ENCODE measurements at places on chromosomes 12 and 14.
A peak's percentile ranks its signal among the peaks of the same experiment; 100 is the strongest.

DNA sequence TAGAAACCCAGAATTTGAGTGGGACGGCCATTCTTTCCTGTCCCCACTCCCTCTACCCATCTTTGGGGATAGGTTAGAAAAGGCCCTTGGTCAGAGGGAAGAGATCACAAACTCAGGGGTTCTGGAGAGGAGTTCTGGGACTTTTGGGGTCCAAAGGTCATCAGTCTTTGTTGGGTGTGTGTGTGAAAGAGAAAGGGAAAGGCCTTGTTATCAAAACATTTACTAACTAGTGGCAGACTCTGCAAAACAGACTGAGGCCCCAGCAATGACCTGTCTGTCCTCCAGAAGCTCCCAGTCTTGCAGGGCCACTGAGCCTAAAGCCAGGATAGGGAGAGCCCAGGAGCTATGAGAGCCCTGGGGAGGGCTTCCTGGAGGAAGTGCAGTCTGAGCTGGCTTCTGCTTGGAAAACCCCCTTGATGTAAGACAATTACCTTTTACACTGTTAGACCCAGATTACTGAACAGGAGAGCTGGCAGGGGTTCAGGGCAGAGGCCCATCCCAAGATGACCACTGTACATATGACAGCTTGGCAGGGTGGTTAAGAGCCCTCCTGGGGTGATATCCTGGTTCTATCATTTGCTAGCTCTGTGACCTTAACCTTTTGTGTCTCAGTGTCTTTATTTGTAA lies 429.1 kb upstream of the CCDC196 start:
- DNase-seq = no peak

GRCh38 chr12:74482115-74482514 lies 55.5 kb upstream of the ATXN7L3B start:
- no peak for DNase-seq

DNA sequence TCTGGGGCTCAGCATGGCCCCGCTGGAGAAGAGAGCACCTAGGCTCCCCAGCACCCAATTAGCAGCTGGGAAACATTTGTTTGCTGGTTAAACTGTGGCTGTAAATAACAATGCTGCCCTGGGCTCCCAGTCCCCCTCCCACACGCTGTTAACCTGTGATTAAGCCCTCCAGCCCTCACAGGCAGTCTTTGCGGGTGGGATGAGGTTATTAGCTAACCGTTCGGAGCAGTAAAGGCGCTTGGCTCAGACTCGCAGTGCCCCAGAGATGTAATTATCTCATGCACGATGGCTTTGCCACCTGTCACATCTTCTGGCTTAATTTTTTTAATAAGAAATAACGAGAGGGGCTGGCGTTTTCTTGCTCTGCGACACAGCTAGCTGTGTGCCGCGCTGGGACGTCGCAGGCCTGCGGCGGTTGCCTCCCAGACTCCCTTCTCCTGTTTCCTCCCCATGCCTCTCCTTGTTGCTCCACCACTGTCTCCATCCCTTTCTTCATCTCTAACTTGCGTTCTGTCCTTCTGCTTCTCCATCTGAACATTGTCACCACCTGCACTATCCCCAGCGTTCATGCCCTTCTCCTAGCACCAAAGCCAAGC lies 239.2 kb upstream of the FKBP4 start:
- DNase-seq = no peak

DNA sequence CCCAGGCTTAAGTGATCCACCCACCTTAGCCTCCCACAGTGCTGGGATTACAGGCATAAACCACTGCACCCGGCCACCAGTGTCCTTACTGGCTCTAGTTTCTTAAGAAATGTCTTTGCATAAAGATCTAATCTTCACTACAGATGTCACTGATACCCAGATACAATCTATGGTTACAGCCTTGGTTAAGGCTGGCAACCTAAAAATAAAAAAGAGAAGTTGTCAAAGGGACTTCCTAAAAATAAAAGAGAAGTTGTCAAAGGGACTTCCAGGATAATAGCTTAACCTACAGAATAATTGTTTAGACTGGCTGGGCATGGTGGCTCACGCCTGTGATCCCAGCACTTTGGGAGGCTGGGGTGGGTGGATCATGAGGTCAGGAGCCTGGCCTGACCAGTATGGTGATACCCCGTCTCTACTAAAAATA lies 27.6 kb downstream of the ETFBKMT start:
- DNase-seq = no peak

DNA sequence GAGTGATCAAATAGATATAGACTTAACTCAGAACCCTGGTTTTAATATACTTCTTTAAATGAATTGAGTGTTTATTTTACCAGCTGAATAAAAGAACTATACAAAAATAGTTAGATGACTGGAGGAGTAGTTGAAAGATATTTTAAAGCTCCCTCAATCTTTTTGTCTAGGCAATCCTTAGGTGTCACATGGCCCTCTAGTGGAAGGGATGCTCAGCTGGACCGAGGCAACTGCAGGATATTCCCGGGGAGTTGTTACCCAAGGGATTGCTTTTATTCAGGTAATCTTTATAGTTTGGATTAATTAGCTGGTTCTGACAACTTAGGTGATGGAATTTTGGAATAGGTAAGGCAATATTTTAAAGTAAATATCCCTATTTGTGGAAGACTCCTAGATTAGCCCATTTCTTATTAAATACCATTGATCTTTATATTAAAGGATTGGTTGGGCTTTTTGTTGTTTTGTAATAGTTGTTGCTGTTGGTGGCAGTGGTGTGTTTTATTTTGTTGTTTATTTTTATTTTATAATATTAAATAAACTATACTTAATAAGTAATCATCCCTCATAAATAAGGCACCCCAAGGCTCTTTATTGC lies 57.1 kb downstream of the ZDHHC17 start:
- DNase-seq = no peak

GRCh38 chr12:92570056-92570753 lies 132.6 kb upstream of the PLEKHG7 start:
- DNase-seq = peak; percentile 70

- DNase-seq = peak; percentile 88
Observed at GRCh38 chr12:32896432-32897280, at the start of gene PKP2. Gene PKP2, minus strand, starts transcription at chr12:32896777. Its CDS starts 46 bp downstream, at chr12:32896731.

DNA sequence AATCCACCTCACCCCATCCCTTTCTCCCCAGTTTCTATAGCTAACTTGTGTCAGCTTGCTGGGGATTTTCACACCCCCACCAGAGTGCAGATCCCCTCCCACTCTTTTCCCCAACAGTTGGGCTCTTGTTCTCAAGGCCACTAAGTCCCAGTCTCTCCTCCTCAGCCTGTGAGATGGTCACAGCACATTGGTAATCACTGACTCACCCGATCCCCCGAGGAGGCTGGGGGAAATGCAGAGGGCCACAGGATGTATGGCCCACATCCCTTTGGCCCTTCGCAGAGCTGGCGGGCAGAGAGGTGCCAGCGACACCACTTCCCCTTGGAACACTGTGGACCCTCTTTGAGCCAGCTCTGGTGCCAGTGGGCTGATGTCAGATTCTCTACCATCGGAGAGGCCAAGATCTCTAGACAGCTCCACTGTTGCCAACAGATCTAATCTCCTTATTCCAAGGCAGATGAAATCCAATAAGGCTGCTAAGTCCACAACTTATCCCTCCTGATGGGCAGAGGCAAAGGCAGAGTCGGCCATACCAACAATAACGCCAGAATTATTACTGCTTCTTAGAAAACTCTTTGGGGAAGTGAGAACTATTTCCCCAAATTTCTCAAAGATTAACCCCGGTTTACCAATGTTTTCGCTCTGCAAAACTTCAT lies 1.6 kb downstream of the FMNL3 start:
- peak; percentile 45 for DNase-seq

GRCh38 chr14:59190372-59190771 lies 1.9 kb downstream of the DAAM1 start:
- DNase-seq = no peak

DNA sequence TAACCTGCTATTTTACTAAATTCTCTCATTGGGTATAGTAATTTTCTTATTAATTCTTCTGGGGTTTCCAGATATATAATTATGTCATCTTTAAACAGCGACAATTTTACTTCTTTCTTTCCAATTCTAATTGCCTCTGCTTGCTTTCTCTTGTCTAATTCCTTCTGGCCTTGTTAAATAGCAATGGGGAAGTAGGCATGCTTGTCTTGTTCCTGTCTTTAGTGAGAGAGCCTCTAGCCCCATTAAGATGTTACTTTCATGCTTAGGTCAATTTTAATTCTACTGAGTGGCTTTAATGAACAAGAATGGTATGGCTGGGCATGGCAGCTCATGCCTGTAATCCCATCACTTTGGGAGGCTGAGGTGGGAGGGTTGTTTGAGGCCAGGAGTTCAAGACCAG lies 31.7 kb downstream of the LRTM2 start:
- no peak for DNase-seq

DNA sequence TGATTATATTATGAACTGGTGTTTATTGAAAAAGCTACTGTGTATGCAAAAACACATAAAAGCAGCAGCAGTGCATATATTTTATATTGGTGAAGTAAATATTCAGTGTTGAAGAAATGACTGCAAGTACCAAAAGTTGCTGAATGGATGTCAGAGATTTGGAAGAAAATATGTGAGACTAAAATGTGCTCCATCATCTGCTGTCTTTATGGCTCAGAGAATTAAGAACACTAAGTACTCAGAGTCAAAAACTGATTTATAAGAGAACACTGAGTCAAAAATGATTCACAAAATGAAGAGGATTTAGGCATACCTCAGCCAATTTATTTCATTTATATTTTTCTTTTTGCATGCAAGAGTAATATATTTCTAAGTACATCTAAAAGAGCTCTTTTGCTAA lies 86.3 kb upstream of the PDZRN4 start:
- no peak for DNase-seq

GRCh38 chr14:56814519-56814959 lies 4.3 kb upstream of the OTX2 start:
- DNase-seq = no peak

- no peak for DNase-seq
Observed at GRCh38 chr12:84994426-84994825, 41.7 kb downstream of the TSPAN19 start.

DNA sequence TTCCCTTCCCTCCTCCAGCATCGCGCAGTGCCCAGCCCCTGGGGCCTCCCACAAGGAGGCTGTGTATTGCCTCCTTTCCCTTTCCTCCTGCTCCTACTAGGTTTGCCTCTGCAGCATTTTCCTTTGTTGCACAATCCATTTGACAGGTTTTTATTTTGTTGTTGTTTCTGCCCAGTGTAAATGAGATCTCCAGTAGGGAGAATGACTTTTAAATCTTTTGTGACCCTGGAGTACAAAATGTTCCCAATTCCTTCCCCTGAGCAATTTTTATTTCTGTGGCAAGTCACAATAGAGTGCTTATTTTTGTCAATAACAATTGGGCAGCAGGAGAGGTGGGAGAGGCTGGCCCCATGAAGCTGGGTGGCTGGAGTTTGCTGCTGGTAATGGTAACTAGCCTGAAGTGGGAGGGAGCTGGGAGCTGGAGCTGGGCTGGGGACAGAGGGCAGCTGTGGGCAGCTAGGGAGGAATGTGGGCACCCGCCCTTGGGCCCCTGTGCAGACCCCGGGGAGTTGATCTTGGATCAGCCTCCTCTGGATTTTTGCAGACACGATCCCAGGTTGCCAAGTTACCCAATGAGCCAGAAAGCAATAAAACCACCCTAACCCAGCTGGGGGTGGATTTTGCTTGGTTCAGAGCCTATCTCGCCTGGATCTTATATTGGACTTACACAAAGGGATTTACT lies 160.1 kb downstream of the KTN1 start:
- DNase-seq = peak; percentile 50

DNA sequence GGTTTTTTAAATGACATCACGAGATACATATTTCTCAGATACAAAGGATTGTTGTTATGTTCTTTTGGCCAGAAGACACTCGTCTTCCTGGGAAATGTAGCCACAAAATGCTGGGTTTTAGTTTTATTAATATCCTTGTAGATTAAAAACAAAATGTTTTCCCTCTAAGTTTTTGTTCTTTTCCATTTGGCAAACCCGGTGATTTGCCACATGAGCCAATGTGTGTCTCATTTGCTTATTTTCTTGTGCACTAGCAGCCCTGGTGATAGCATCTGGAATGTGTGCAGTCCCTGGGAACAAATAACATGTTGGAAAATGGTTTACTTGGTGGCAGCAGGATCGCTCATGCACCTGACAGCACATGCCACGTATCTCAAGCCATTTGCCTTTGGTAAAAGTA lies 61.0 kb downstream of the HMGA2 start:
- no peak for DNase-seq

GRCh38 chr14:104364830-104365229 lies 214.7 kb upstream of the C14orf180 start:
- no peak for DNase-seq

DNA sequence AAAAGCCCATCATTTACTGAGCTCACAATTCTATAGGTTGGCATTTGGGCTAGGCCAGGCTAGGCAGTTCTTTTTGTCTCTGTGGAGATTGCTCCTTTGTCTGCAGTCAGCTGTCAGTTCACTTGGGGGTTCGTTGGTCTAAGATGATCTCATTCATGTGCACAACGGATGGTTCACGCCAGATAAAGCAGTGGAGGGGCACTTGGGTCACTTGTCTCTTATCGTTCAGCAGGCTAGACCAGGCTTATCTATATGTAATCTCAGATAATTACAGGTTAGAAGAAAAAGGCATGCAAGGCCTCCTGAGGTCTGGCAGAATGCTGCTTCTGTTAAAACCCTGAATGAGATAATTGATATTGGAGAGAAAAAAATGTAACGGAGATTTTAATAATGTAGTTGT lies 119.0 kb upstream of the ATP2B1 start:
- DNase-seq = no peak

DNA sequence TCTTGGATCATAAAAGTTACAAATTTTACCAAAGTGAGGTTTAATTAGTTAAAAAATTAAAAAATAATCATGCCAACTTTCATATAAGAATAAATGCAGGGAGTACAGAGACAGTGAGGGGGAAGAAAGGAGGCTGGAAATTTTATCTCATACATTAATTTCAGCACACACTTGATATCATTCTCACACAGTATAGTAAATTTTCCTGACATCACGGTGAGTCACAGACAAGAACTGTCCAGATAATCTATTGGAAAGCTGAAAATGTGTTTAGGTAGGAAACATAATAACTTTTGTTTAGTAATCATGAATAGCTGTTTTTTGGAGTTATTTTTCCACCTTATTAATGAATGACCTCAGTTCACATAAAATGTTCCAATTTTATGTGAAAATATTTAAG lies 1204.8 kb downstream of the GALC start:
- no peak for DNase-seq

DNA sequence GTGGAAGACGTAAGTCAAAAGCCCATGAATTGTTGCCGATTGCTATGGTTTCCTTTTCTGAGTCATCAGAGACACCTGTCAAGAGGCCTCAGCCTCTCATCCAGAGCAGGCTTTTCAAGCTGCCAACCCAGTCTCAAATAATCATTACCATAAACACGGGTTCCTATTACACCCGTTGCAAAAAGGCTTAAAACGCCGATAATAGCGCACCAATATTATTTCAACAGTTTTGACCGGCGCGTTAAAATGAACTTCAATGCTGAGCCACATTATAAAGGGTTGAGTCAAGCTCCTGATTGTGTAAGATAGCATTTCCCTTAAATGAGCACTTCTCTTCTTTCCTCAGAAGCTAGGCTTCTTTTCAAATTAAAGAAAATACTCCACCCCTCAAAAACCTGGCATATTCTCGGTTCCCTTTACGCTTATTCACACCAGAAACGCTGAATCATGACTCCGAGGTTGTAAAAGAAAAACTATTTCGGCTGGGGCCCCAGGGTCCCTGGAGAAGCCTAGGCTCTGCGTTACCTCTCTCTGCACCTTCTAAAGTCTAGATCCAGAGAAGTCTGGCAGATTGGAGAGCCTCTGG lies 1.4 kb downstream of the TMTC1 start:
- no peak for DNase-seq

- DNase-seq = no peak
Observed at GRCh38 chr14:54435500-54435981, 5.6 kb downstream of the CNIH1 start.

- DNase-seq = no peak
Observed at GRCh38 chr12:62895351-62895877, 39.5 kb downstream of the PPM1H start.
